ENCODE measurements at places on chromosomes 1 and 21. TPM values are rescaled to one million over a fixed set of nuclear protein-coding genes. Genes with fewer than 3 reads are reported as not detected.

DNA sequence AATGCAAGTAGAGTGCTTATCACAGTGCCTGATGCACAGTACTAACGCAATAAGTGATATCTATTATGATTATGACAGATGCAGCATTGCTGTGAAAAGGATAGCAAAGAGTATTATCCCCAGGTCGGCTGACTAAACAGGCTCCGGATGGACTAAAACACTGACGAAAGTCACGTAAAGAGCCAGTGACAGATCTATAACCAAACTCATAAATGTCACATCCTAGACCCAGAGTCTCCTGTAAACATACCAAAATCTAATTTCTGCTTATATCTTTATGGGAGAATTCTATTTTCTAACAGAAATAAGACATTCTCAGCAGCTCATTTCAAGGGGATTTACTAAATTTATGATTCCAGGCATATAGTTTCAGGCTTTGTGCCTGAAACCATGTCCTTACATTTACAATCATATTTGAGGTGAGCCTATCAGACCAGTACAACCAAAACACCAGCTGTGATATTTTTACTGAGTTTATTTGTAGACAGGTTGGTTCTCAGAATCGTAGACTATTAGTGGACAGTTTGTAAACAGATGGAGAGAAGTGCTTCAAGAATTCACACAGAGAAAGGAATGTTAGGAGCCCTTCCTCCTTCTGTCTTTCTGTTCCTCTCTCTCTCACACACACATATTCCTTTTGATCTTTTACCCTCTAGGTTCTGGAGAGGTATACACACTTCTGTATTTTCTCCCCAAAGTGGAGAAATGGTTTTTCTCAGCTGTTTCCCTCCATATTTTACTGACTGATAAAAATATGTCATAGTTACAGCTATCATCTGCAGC, 52.4 kb upstream of the WDR26 start:
- H3K4me3 ChIP-seq: no peak overlapping the region
- DNase-seq: no peak
- H3K36me3 ChIP-seq: no peaks in the 10 kb centered on the region
- no peaks in the 10 kb centered on the region for H3K27me3 ChIP-seq
- no peaks in the 10 kb centered on the region for H3K4me1 ChIP-seq
- no peak overlapping the region for H3K27ac ChIP-seq

BEND5 gene
- total RNA-seq: not detected

- no peak overlapping the region for H3K27ac ChIP-seq
- H3K4me3 ChIP-seq: no peak overlapping the region
- H3K36me3 ChIP-seq: no peaks in the 10 kb centered on the region
- H3K4me1 ChIP-seq: peaks cover 5% of the 10 kb centered on the region
- no peak for DNase-seq
- H3K27me3 ChIP-seq: no peaks in the 10 kb centered on the region
Observed at GRCh38 chr1:3767328-3767925, 5.1 kb upstream of the SMIM1 start.

- H3K36me3 ChIP-seq: no peaks in the 10 kb centered on the region
- H3K4me1 ChIP-seq: no peaks in the 10 kb centered on the region
- no peaks in the 10 kb centered on the region for H3K27me3 ChIP-seq
- no peak overlapping the region for H3K27ac ChIP-seq
- no peak overlapping the region for H3K4me3 ChIP-seq
Observed at GRCh38 chr1:160085686-160086455, 4.5 kb downstream of the KCNJ9 start.

- H3K4me3 ChIP-seq: no peak overlapping the region
- no peak for DNase-seq
- H3K27me3 ChIP-seq: no peaks in the 10 kb centered on the region
- H3K4me1 ChIP-seq: peaks cover 21% of the 10 kb centered on the region
- peaks cover 1% of the 10 kb centered on the region for H3K36me3 ChIP-seq
Observed at GRCh38 chr1:171507435-171507834, 22.1 kb downstream of the PRRC2C start.

DNA sequence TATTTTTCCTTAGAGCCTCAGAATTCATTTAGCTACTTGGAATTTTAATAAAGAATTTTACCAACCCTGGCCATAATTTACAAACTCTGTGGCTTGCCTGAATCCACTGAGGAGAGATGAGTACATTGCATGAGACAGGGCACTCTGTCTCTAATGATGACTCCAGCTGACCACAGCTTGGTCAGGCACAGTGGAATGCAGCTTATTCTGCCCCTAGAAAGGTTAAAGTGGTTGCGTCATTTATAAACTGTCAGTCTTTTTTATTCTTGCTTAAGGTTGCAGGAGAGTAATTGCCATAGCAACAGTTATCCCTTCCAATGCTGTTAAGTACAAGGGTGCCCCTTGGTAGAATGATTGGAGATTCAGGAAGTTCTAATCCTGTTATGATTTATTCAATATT, 28.3 kb downstream of the PDE4B start:
- no peak for DNase-seq
- no peaks in the 10 kb centered on the region for H3K27me3 ChIP-seq
- H3K4me3 ChIP-seq: no peak overlapping the region
- H3K27ac ChIP-seq: no peak overlapping the region
- no peaks in the 10 kb centered on the region for H3K4me1 ChIP-seq

CKS1B gene
- total RNA-seq: 125 TPM

GRCh38 chr21:44726826-44727225, 15.5 kb upstream of the TSPEAR start:
- H3K36me3 ChIP-seq: no peaks in the 10 kb centered on the region
- no peaks in the 10 kb centered on the region for H3K4me1 ChIP-seq
- H3K27me3 ChIP-seq: peaks cover 2% of the 10 kb centered on the region
- H3K27ac ChIP-seq: no peak overlapping the region

DNA sequence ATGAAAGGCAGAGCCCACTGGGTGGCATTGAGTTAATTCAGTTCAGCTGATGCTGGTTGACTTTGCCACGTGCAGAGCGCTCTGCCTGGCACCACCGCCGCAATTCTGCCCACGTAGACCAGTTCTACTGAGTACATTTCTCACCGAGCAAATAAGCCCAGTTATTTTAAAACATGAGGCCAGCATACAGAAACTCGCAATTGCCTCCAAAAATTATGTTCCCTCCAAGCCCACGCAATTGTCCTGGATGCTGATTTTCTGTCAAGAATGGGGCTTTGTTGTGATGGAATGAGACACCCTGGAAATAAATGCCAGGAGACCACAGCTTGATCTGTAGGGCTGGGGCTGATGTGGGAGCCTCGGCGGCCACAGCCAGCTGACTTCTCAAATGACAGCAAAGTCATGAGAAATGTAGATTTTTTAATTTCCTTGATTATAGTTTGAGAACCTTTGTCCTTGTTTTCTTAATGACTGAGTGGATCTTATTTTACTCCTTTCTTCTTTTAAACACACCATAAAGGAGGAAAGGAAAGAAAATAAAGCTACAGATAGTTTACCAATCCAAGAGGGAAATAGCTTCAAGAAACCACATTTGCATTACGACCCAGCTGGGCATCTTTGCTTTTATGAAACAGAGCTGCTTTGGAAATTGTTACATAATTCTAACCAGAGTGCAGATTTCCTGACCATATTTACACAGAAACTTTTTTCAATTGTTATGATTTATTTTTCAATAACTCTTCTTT, 11.6 kb upstream of the PARP1 start:
- no peak overlapping the region for H3K27ac ChIP-seq
- H3K4me3 ChIP-seq: no peak overlapping the region
- no peaks in the 10 kb centered on the region for H3K27me3 ChIP-seq
- H3K4me1 ChIP-seq: no peaks in the 10 kb centered on the region

GRCh38 chr1:165988275-165988674, 160.9 kb downstream of the UCK2 start:
- no peaks in the 10 kb centered on the region for H3K4me1 ChIP-seq
- H3K27ac ChIP-seq: no peak overlapping the region
- no peak overlapping the region for H3K4me3 ChIP-seq
- DNase-seq: no peak

LHX8 gene
- total RNA-seq: not detected
